ENCODE measurements at places on chromosomes 11 and 22. TPM values are rescaled to one million over a fixed set of nuclear protein-coding genes. Genes with fewer than 3 reads are reported as not detected.

- no peaks in the 10 kb centered on the region for H3K27me3 ChIP-seq
- peak; percentile 94 for DNase-seq
- peaks cover 100% of the 10 kb centered on the region for H3K4me1 ChIP-seq
- no peaks in the 10 kb centered on the region for H3K36me3 ChIP-seq
- H3K4me3 ChIP-seq = peak overlapping the region; percentile 93
- H3K27ac ChIP-seq = peak overlapping the region; percentile 96
These were observed 7.5 kb downstream of the BCL9L start for GRCh38 chr11:118918128-118918685.

WNT11 gene
- 7.8 TPM for total RNA-seq

FADS3 gene
- 24.7 TPM for total RNA-seq

MS4A14 gene
- total RNA-seq = 2.3 TPM

DNA sequence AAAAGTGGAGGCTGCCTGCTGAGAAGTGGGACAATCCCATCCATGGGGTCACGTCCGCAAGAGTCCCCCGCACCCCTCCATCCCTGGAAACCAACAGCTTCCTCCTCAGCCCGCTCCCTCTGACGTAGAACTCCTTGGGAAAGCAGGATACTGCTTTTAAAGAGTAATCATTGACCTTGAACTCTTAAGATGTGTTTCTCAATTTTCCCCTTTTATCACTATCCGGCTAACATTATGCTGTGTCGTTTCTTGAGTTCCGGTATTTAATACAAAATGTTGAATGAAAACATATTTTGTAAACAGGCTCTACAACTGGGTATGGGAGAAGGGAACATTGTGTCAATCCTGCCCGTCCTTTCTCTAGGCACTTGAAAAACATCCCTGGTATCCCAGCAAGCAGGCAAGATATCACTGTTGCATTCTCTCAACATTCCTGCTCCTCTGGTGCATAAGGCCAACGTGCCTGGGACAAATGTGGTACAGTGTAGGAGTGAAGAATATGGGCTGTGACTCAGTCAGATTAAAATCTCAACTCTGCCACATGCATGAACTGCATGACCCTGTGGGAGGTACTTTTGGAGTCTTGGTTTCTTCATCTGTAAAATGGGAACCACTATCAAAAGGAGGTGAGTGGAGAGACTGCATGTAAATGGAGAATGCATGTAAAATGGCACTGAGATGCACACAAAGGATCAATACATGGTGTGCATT, 52.8 kb downstream of the WT1 start:
- H3K27ac ChIP-seq = no peak overlapping the region
- no peak for DNase-seq
- H3K36me3 ChIP-seq = no peaks in the 10 kb centered on the region

CSF2RB gene
- total RNA-seq = 3.9 TPM

- no peak for DNase-seq
- no peaks in the 10 kb centered on the region for H3K4me1 ChIP-seq
- H3K27me3 ChIP-seq = no peaks in the 10 kb centered on the region
- H3K27ac ChIP-seq = no peak overlapping the region
- H3K36me3 ChIP-seq = no peaks in the 10 kb centered on the region
These were observed 10.5 kb upstream of the YAP1 start for GRCh38 chr11:102099755-102100154.

DNA sequence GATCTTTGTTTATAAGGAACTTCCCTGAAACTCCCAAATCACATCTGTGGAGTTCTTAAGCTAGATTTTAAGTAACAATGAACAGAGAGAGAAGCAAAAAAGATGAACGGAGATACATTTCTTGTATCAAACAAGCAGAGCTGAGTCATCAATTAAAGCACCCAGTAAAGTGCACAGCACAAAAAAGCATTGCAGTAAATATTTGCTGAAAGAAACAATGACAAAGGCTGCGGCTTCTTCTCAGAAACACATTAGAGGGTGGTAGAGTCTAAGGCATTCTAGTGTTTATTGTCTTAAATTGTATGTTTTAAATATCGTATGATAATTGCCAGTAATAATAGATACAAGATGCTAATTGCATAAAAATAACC, 941.6 kb upstream of the CHORDC1 start:
- H3K4me1 ChIP-seq = no peaks in the 10 kb centered on the region
- no peak overlapping the region for H3K4me3 ChIP-seq
- H3K27ac ChIP-seq = no peak overlapping the region
- no peak for DNase-seq
- no peaks in the 10 kb centered on the region for H3K27me3 ChIP-seq

DNA sequence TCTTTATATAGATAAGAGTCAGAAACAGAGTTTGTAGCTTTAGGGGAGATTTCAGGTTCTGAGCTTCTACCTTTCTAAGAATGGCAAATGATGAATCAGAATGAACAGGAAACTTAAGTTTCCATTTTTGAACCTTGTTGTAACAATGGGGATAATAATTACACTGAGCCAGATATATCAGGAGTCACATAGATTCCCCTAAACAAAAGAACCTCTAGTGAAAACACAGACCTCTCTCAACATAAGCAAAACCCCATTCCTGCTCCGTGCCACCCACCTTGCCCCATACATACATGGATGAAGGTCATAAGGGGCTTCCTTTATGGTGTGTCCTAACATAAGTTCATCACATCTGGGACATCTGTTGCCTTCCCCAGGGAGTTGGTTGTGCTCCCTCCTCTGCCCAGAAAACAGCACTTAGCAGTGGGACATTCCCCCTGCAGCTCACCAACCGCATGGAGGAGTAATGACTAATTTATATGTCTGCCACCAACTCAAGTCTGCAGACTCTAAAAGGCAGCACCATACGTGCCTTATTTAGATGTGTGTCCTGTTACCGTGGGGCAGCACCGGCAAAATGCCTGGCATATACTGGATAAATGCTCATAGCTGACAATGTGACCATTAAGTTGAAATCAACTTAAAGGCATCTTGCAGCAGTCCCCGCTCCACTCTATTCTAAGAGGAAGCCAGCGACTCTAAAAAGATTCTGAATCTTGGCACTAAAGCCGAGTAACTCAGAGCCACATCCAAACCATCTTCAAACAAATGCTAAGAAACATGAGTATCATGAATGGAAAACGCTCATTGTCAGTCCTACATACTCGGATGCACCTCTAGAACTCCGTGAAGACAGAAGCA, 8.0 kb downstream of the JAML start:
- H3K36me3 ChIP-seq = no peaks in the 10 kb centered on the region
- peaks cover 14% of the 10 kb centered on the region for H3K27me3 ChIP-seq
- H3K4me1 ChIP-seq = no peaks in the 10 kb centered on the region
- no peak overlapping the region for H3K4me3 ChIP-seq
- H3K27ac ChIP-seq = no peak overlapping the region

IL18 gene
- 329 TPM for total RNA-seq

- peaks cover 44% of the 10 kb centered on the region for H3K27me3 ChIP-seq
- H3K27ac ChIP-seq = no peak overlapping the region
- H3K36me3 ChIP-seq = no peaks in the 10 kb centered on the region
- peaks cover 31% of the 10 kb centered on the region for H3K4me1 ChIP-seq
- DNase-seq = no peak
These were observed 3.2 kb upstream of the BDNF start for GRCh38 chr11:27703481-27703880.

- H3K27ac ChIP-seq = no peak overlapping the region
- H3K4me1 ChIP-seq = no peaks in the 10 kb centered on the region
- H3K4me3 ChIP-seq = no peak overlapping the region
- no peaks in the 10 kb centered on the region for H3K36me3 ChIP-seq
- H3K27me3 ChIP-seq = no peaks in the 10 kb centered on the region
These were observed 33.4 kb downstream of the REXO2 start for GRCh38 chr11:114472661-114473060.

GRCh38 chr22:29154364-29155048, 51.2 kb upstream of the EMID1 start:
- peak; percentile 84 for DNase-seq
- H3K27ac ChIP-seq = no peak overlapping the region
- peak overlapping the region; percentile 31 for H3K4me3 ChIP-seq
- peaks cover 6% of the 10 kb centered on the region for H3K36me3 ChIP-seq

ART5 gene
- not detected for total RNA-seq

GRCh38 chr11:47861728-47862127, 13.6 kb upstream of the NUP160 start:
- no peak overlapping the region for H3K27ac ChIP-seq
- H3K4me3 ChIP-seq = no peak overlapping the region
- H3K36me3 ChIP-seq = no peaks in the 10 kb centered on the region
- no peaks in the 10 kb centered on the region for H3K27me3 ChIP-seq
- peaks cover 43% of the 10 kb centered on the region for H3K4me1 ChIP-seq
- no peak for DNase-seq

LBHD1 gene
- total RNA-seq = 1.7 TPM

GRCh38 chr11:74849525-74850391, 99.1 kb downstream of the XRRA1 start:
- no peak for DNase-seq
- no peaks in the 10 kb centered on the region for H3K27me3 ChIP-seq
- H3K4me1 ChIP-seq = no peaks in the 10 kb centered on the region
- peaks cover 72% of the 10 kb centered on the region for H3K36me3 ChIP-seq
- H3K27ac ChIP-seq = no peak overlapping the region
- H3K4me3 ChIP-seq = no peak overlapping the region

- peak overlapping the region; percentile 16 for H3K4me3 ChIP-seq
- peak overlapping the region; percentile 41 for H3K27ac ChIP-seq
- DNase-seq = no peak
- H3K36me3 ChIP-seq = no peaks in the 10 kb centered on the region
- H3K27me3 ChIP-seq = peaks cover 11% of the 10 kb centered on the region
- H3K4me1 ChIP-seq = peaks cover 42% of the 10 kb centered on the region
These were observed 70.5 kb downstream of the RPUSD4 start for GRCh38 chr11:126140926-126141280.

DNA sequence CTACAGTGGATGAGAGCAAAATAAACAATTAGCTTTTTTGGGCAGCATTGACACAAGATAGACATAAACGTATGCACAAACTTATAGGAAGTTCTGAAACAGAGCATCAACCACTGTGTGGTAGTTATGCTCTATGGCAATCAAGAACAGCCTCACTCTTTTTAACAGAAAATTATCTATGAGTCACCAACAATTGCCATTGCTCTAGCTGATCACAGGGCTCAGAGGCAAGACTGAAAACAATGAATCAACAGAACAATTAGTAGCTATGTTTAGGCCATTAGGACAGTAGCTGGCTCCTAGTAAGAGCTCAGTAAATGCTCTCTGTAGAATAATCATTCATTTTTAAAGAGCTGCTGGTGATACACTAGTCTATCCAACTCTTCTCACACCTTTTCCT, 34.9 kb upstream of the PICALM start:
- no peaks in the 10 kb centered on the region for H3K27me3 ChIP-seq
- H3K4me1 ChIP-seq = no peaks in the 10 kb centered on the region
- H3K27ac ChIP-seq = no peak overlapping the region
- H3K36me3 ChIP-seq = no peaks in the 10 kb centered on the region

DCPS gene
- 18.6 TPM for total RNA-seq

DNA sequence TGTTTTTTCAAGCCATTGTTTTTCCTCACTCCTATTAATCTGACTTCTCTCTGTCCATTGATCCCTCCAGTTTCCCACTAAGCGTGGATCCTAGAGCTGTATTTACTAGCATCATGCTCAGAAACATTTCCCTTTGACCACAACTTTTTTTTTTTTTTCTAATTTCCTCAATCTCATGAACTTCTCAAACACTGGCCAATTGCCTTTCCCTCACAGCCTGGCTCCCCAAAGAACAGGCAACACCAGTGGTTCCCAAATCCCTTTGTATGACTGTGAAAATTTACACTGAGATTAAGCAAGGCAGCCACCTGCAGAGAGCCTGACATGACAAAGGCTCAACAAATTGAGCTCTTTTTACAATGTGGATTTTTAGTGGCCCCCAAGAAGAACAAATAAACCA, 1.4 kb upstream of the TPP1 start:
- peaks cover 28% of the 10 kb centered on the region for H3K4me1 ChIP-seq
- no peak for DNase-seq
- H3K27ac ChIP-seq = no peak overlapping the region
- peaks cover 32% of the 10 kb centered on the region for H3K36me3 ChIP-seq

GRCh38 chr11:134537941-134538340, 125.9 kb upstream of the B3GAT1 start:
- H3K4me3 ChIP-seq = no peak overlapping the region
- H3K27ac ChIP-seq = no peak overlapping the region
- no peaks in the 10 kb centered on the region for H3K36me3 ChIP-seq
- no peaks in the 10 kb centered on the region for H3K4me1 ChIP-seq
- peaks cover 31% of the 10 kb centered on the region for H3K27me3 ChIP-seq
- peak; percentile 17 for DNase-seq

GRCh38 chr11:86502137-86502642, 127.5 kb downstream of the CCDC81 start:
- H3K4me3 ChIP-seq = no peak overlapping the region
- H3K27me3 ChIP-seq = no peaks in the 10 kb centered on the region
- no peak for DNase-seq
- no peaks in the 10 kb centered on the region for H3K36me3 ChIP-seq
- no peak overlapping the region for H3K27ac ChIP-seq
- no peaks in the 10 kb centered on the region for H3K4me1 ChIP-seq

MS4A12 gene
- not detected for total RNA-seq

DNA sequence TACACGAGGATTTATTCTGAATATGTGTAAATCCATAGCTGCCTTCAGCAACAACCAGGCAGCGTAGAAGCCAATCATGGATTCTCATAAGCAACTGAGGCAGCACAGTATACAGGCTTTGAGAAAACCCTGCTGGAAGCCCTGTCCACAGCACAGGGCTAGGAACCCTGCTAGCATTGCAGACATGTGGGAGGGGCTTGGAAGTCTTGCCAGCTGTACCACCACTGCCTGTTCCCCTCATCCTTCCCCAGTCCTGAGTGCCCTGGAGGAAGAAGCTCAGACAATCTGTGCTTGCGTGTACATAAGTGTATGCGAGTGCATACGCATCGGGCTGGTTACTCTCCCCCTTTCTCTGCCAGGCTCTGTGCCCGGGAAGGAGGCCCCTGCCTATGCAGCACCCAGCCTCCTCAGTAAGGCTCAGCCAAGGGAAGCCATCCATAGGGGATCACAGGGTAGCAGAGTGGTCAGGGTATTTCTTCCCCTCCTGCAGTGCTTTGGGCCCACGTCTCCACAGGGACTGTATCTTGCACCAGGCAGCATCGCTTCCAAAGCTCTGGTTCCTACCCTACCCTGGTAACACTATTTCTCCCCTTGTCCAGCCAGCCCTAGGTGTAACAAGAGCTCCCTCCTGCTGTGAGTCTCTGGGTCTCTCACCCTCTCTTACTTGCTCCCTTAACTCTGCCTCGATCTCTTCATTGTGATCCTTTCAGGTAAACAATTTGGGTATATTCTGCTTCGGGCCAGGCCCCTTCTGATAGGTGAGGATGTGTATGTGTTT, 90.5 kb downstream of the GALNT18 start:
- H3K4me1 ChIP-seq = peaks cover 25% of the 10 kb centered on the region
- no peaks in the 10 kb centered on the region for H3K36me3 ChIP-seq
- H3K27me3 ChIP-seq = no peaks in the 10 kb centered on the region

- H3K4me1 ChIP-seq = no peaks in the 10 kb centered on the region
- H3K27me3 ChIP-seq = no peaks in the 10 kb centered on the region
- H3K36me3 ChIP-seq = peaks cover 20% of the 10 kb centered on the region
- H3K4me3 ChIP-seq = no peak overlapping the region
These were observed 61.3 kb upstream of the CLNS1A start for GRCh38 chr11:77698896-77699295.

- H3K4me1 ChIP-seq = peaks cover 3% of the 10 kb centered on the region
- no peaks in the 10 kb centered on the region for H3K36me3 ChIP-seq
- H3K4me3 ChIP-seq = no peak overlapping the region
- no peaks in the 10 kb centered on the region for H3K27me3 ChIP-seq
These were observed 41.1 kb downstream of the UBASH3B start for GRCh38 chr11:122696662-122697061.

CCDC34 gene
- 4.3 TPM for total RNA-seq

P2RY6 gene
- 0.38 TPM for total RNA-seq
